H9 (cell line): ENCODE measurements at places on chromosomes 4 and X. TPM values are rescaled to one million over a fixed set of nuclear protein-coding genes. Genes with fewer than 3 reads are reported as not detected.

DNA sequence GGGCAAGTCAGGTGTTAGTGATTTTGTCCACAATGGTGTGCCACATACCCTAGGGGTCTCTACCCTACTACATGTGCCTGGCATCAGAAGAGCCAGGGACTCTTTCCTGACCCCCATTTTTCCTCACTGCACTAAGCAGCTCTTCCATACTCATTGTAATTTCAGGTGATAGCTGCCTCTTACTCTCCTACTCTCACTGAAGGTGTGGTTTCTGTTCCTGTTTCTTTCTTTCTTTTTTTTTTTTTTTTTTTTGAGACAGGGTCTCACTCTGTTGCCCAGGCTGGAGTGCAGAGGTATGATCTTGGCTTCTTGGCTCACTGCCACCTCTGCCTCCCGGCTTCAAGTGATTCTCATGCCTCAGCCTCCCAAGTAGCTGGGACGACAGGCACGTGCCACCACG lies 164.9 kb upstream of the USP9X start:
- no peak overlapping the region for H3K4me3 ChIP-seq
- no peaks in the 10 kb centered on the region for H3K27me3 ChIP-seq
- no peak overlapping the region for H3K27ac ChIP-seq

- no peak overlapping the region for H3K27ac ChIP-seq
- H3K36me3 ChIP-seq: peaks cover 17% of the 10 kb centered on the region
- no peak overlapping the region for H3K4me3 ChIP-seq
- no peak for DNase-seq
- H3K4me1 ChIP-seq: no peaks in the 10 kb centered on the region
These were observed 77.5 kb downstream of the MSN start for GRCh38 chrX:65744965-65745364.

NXF2B gene
- not detected in 2 replicates for total RNA-seq

SLC34A2 gene
- total RNA-seq: 0.35 and 0.57 TPM in 2 replicates

UGT2A1 gene
- total RNA-seq: 0.26 TPM in 1 of 2 replicates, not detected in the other

GRCh38 chr4:8379281-8379680 lies 61.2 kb downstream of the ACOX3 start:
- no peaks in the 10 kb centered on the region for H3K27me3 ChIP-seq
- H3K4me1 ChIP-seq: 0 out of 2 replicates have a peak, but pooled peaks cover 2% of the 10 kb centered on the region
- DNase-seq: no peak
- H3K36me3 ChIP-seq: no peaks in the 10 kb centered on the region

GRCh38 chr4:25915353-25915705 lies 1.3 kb downstream of the SMIM20 start:
- H3K27ac ChIP-seq: no peak overlapping the region
- H3K36me3 ChIP-seq: peaks cover 4% of the 10 kb centered on the region; the same call in 1 of the 2 replicates
- peak overlapping the region; percentile 98 for H3K4me3 ChIP-seq
- DNase-seq: no peak
- H3K27me3 ChIP-seq: no peaks in the 10 kb centered on the region; the same call in 1 of the 2 replicates

HHIP gene
- total RNA-seq: 2.7 and 3.8 TPM in 2 replicates

MAGEB2 gene
- 0.13 and 0.18 TPM in 2 replicates for total RNA-seq

XIAP gene
- 35.2 and 40.5 TPM in 2 replicates for total RNA-seq

GRCh38 chrX:37686369-37686995 lies 891 bp downstream of the XK start:
- DNase-seq: no peak
- H3K27me3 ChIP-seq: peaks cover 6% of the 10 kb centered on the region; the same call in 1 of the 2 replicates
- no peaks in the 10 kb centered on the region for H3K36me3 ChIP-seq
- H3K4me3 ChIP-seq: peak overlapping the region; percentile 71
- no peak overlapping the region for H3K27ac ChIP-seq
- H3K4me1 ChIP-seq: no peaks in the 10 kb centered on the region; the same call in 1 of the 2 replicates

OPHN1 gene
- 1.0 and 1.5 TPM in 2 replicates for total RNA-seq

ZC4H2 gene
- total RNA-seq: 26.6 and 32.4 TPM in 2 replicates

LRCH2 gene
- total RNA-seq: 6.3 and 6.6 TPM in 2 replicates

DNA sequence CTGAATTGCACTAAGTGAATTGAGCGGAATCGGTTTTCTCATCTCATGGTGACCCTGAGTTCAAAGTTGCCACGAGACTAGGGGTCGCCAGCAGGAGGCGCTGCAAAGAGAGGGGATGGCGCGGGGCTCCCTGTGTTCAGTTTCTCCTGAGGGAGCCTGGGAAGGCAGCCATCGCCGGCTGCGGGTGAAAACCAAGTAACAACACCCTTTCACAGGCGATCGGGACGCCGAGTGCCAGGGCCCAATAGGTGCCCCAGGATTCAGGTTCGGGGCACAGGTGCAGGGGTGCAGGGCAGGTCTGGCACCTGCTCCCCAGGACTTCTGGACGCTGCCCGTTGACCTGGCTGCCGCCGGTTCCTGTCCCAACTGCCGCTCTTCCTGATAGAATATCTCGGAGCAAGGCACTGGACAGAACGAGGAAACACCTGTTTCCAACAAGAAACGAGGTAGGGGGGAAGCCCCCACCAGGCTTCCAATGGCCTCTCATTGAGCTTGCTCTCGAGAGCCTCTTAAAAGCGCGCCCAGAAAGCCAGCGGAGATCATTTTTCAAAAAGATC lies 1.1 kb upstream of the FGF16 start:
- H3K36me3 ChIP-seq: no peaks in the 10 kb centered on the region
- peak; percentile 60 for DNase-seq
- no peaks in the 10 kb centered on the region for H3K27me3 ChIP-seq
- H3K4me3 ChIP-seq: peak overlapping the region; percentile 77

GPRASP2 gene
- 13.9 and 14.2 TPM in 2 replicates for total RNA-seq

GRCh38 chr4:83996254-83996653 lies 460.3 kb downstream of the GPAT3 start:
- H3K27me3 ChIP-seq: no peaks in the 10 kb centered on the region
- H3K27ac ChIP-seq: no peak overlapping the region
- DNase-seq: no peak
- no peaks in the 10 kb centered on the region for H3K36me3 ChIP-seq
- no peak overlapping the region for H3K4me3 ChIP-seq

- H3K27me3 ChIP-seq: no peaks in the 10 kb centered on the region
- no peak overlapping the region for H3K4me3 ChIP-seq
- H3K4me1 ChIP-seq: no peaks in the 10 kb centered on the region
These were observed 23.8 kb downstream of the MSL3 start for GRCh38 chrX:11781734-11782370.

ADH4 gene
- not detected in 2 replicates for total RNA-seq

DNA sequence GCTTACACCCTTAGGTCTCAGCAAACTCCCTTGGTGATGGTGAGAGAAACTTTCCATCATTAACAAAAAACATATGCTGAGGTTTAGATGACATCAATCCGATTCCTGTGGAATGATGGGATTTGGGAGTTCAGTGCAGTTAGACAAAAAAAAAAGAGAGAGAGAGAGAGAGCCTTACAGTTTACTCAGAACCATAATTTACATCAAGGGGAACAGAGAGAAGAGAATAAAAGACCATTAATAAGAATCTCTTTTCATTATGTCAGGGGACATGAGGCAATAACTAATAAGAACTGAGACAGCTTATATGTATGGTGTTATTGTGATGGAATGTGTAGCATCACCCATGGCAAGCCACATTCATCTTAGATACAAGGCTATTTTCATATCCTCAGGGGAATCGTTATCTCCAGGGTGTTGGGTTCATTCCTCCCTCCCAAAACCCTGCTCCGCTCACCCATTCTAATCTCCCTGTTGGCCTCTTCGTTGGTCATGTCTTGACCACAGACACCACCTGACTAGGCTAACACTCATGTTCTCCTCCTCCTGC lies 175.7 kb upstream of the MXRA5 start:
- no peak overlapping the region for H3K27ac ChIP-seq
- no peaks in the 10 kb centered on the region for H3K27me3 ChIP-seq
- no peak for DNase-seq
- no peak overlapping the region for H3K4me3 ChIP-seq
- no peaks in the 10 kb centered on the region for H3K4me1 ChIP-seq
- H3K36me3 ChIP-seq: no peaks in the 10 kb centered on the region

- DNase-seq: no peak
- peaks cover 5% of the 10 kb centered on the region; the same call in 1 of the 2 replicates for H3K4me1 ChIP-seq
- no peaks in the 10 kb centered on the region for H3K27me3 ChIP-seq
- H3K27ac ChIP-seq: no peak overlapping the region
These were observed 234.5 kb downstream of the MAML3 start for GRCh38 chr4:139919521-139919920.

- H3K36me3 ChIP-seq: peaks cover 9% of the 10 kb centered on the region
- peaks cover 2% of the 10 kb centered on the region; the same call in 1 of the 2 replicates for H3K4me1 ChIP-seq
- H3K4me3 ChIP-seq: no peak overlapping the region
These were observed 59.4 kb upstream of the GRPR start for GRCh38 chrX:16063921-16064320.

- H3K4me1 ChIP-seq: no peaks in the 10 kb centered on the region; the same call in 1 of the 2 replicates
- no peak overlapping the region for H3K4me3 ChIP-seq
- H3K36me3 ChIP-seq: no peaks in the 10 kb centered on the region
These were observed 67.4 kb downstream of the EGF start for GRCh38 chr4:109979920-109980717.

GRCh38 chr4:173752610-173753230 lies 222.7 kb upstream of the HAND2 start:
- peak; percentile 85 for DNase-seq
- H3K36me3 ChIP-seq: no peaks in the 10 kb centered on the region
- H3K27me3 ChIP-seq: no peaks in the 10 kb centered on the region
- H3K27ac ChIP-seq: no peak overlapping the region

DNA sequence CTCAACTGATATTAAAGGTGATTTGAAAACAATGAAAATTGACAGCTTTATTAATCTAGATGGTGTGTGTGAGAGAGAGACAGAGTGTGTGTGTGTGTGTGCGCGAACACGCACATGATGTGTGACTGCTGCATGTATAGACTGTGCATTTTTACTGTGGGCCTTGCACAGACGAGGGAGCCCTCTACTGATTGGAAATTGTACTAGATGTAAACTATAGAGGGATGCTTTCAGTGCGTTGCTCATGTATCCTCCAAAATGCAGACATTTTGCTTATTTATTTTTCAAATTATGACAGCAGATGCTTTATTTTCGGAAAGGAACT lies 168.4 kb upstream of the GK2 start:
- H3K27ac ChIP-seq: no peak overlapping the region
- H3K27me3 ChIP-seq: no peaks in the 10 kb centered on the region
- peaks cover 2% of the 10 kb centered on the region; the same call in 1 of the 2 replicates for H3K4me1 ChIP-seq
- DNase-seq: no peak
- no peak overlapping the region for H3K4me3 ChIP-seq

ZNF157 gene
- 0.81 TPM in 2 replicates for total RNA-seq

DNA sequence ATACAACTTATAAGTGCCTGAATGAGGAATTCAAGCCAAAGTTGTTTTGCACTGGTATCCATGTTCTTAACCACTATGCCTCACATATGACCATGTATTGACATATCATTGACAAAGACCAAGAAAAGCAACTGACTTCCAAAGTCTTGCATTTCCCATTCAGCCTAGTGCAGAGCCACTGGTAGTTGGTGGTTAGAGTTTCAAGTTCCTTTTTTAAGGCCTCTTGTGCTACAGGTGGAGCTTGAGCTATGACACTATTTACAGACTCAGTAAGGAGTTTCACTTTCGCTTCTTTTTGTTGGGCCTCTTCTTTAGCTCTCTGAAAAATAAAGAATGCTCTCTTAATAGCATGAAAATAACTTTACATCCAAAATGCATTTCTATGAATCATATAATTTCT lies 763.0 kb downstream of the DMD start:
- DNase-seq: no peak
- H3K27me3 ChIP-seq: no peaks in the 10 kb centered on the region
- no peak overlapping the region for H3K4me3 ChIP-seq
- H3K36me3 ChIP-seq: no peaks in the 10 kb centered on the region

ITIH6 gene
- not detected in 2 replicates for total RNA-seq

GRCh38 chr4:168441412-168441811 lies 38.9 kb downstream of the DDX60L start:
- DNase-seq: no peak
- no peaks in the 10 kb centered on the region for H3K4me1 ChIP-seq
- peaks cover 3% of the 10 kb centered on the region; the same call in 1 of the 2 replicates for H3K36me3 ChIP-seq
- no peaks in the 10 kb centered on the region for H3K27me3 ChIP-seq
- no peak overlapping the region for H3K4me3 ChIP-seq

DNA sequence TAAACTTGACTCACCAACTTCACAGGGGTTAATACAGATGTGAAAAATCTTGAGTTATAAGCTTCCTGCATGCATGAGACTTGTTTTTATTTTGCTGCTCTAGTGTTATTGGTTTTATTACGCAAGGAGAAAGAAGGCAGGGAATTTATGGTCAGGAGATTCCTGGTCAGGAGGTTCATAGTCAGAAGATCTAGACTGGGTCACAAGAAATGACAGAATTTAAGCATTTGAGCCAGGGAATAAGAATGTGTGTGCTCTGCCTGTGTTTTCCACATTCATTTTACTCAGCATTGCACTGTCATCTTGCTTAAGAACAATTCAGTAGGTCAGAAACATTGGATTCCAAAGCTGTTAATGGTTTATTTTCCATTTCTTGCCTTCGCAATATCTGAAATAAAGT lies 2522.1 kb downstream of the ARAP2 start:
- no peaks in the 10 kb centered on the region; the same call in 2 of the 3 replicates for H3K36me3 ChIP-seq
- no peak overlapping the region for H3K27ac ChIP-seq
- H3K4me1 ChIP-seq: no peaks in the 10 kb centered on the region
- H3K4me3 ChIP-seq: no peak overlapping the region
- DNase-seq: no peak

DNA sequence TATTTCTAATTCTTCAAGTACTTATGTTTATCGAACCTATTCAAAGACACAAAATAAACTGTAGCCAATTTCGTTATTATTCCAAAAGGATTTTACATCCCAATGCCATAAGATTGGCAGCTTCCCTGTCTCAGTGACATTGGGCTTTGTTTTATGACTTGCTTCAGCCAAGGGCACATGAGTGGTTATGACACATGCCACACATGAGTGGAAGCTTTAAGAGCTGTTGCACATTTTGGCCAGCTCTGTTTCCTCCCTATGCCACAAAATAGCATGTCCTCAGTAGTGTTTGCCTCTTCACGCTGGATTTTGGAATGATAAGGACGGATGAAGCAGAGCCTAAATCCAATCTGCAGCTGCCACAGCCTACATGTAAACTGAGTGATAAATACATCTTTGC lies 21.9 kb downstream of the SEC24D start:
- H3K27me3 ChIP-seq: no peaks in the 10 kb centered on the region
- H3K4me1 ChIP-seq: no peaks in the 10 kb centered on the region
- H3K36me3 ChIP-seq: peaks cover 49% of the 10 kb centered on the region; the same call in 2 of the 3 replicates
- no peak overlapping the region for H3K4me3 ChIP-seq
- no peak overlapping the region for H3K27ac ChIP-seq
- no peak for DNase-seq

DNA sequence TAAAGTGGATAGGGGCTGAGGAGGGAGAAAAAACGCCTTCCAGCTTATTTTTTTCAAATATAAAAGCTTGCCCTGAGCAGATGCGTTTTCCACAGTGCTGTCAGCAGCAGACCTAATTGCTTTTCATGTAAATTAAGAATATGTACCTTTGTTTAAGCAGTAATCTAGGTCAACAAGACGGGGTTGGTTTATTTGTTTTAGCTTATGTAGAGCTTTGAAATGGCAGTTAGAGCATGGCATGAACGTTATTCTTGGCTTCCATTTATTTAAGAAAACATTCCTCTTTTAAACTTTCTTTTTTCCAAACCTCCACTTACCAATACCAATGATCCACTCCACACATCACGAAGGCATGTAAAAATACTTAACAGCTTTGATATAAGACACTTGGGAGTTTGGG lies 220.3 kb upstream of the TENM3 start:
- H3K36me3 ChIP-seq: peaks cover 11% of the 10 kb centered on the region; the same call in 2 of the 3 replicates
- no peak overlapping the region for H3K4me3 ChIP-seq
- no peak overlapping the region for H3K27ac ChIP-seq
- no peaks in the 10 kb centered on the region for H3K27me3 ChIP-seq
- no peak for DNase-seq

- peak within 1 kb of the TSS; percentile 85 for H3K4me3 ChIP-seq
- peak within 1 kb of the TSS; percentile 18 for H3K27ac ChIP-seq
- H3K36me3 ChIP-seq: peaks cover 27% of the 10 kb centered on the region
- H3K4me1 ChIP-seq: no peaks in the 10 kb centered on the region; the same call in 1 of the 2 replicates
- no peaks in the 10 kb centered on the region for H3K27me3 ChIP-seq
- peak; percentile 73 for DNase-seq
These were observed at the start of gene CTPS2 for GRCh38 chrX:16712548-16713155. TSS of gene CTPS2 (minus strand) at chrX:16712669. CDS start at chrX:16702902, 9,767 bp downstream.

EDA2R gene
- total RNA-seq: 6.6 and 8.3 TPM in 2 replicates
